8988T (cell line): ENCODE measurements at places on chromosomes 5 and 9.

GRCh38 chr9:22037954-22038690 is 29.0 kb upstream of the CDKN2B start:
- no peak for DNase-seq

DNA sequence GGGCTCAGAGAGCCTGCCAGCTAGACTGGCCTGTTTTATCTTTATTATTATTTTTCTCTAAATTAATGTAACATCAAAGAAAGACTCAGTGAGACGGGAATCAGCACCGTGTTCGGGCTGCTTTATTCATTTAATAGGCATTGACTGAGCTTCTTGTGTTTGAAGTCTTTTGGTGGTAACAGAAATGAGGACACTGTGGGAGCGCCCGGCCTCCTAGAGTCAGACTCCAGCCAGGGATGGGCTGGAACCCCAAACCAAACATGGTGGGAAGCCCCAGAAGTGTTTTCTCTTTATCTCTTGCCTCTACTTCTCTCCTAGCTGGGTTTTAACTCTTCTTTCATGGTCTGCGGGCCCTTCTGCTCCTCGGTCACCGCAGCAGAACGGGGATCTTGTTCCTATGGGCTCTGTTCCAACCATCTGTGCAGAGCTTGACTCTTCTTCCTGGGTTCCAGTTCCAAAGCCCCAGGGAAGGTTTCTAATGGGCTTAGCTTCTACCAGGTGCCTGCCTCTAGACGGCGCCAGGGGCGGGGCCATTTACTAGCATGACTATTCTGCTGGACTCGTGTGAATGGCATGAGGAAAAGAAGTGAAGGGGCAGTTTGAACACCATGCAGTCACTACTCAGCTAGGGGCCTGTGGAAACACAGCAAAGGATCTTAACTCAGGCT is 123.8 kb downstream of the FGF18 start:
- DNase-seq: no peak

GRCh38 chr5:166788050-166788449 is 1503.4 kb upstream of the WWC1 start:
- DNase-seq: no peak

GRCh38 chr5:17801595-17801994 is 167.3 kb downstream of the TAF11L14 start:
- DNase-seq: no peak

DNA sequence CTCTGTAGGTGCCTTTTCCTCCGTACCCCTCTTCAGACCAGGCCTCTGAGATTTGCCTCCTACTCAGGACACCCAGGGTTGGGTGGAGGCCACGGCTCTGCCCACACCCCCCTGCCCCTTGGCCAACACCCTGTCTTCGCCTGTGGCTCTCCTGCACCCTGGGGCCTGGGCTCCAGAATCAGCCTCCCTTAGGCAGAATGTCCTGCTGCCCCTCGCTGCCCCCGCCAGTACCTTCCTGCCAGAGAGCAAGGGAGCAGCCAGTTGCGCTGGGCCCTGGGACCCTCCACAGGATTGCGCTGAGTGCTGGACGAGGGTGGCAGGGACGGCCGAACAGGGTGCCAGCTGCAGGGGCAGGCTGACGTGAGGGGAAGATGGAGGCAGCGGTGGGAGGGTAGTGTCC is 53.5 kb downstream of the COL5A1 start:
- no peak for DNase-seq

- DNase-seq: no peak
These were observed 277.2 kb upstream of the NR4A3 start for GRCh38 chr9:99544526-99544925.

- DNase-seq: no peak
These were observed 123.1 kb upstream of the ZNF608 start for GRCh38 chr5:124869426-124870033.

DNA sequence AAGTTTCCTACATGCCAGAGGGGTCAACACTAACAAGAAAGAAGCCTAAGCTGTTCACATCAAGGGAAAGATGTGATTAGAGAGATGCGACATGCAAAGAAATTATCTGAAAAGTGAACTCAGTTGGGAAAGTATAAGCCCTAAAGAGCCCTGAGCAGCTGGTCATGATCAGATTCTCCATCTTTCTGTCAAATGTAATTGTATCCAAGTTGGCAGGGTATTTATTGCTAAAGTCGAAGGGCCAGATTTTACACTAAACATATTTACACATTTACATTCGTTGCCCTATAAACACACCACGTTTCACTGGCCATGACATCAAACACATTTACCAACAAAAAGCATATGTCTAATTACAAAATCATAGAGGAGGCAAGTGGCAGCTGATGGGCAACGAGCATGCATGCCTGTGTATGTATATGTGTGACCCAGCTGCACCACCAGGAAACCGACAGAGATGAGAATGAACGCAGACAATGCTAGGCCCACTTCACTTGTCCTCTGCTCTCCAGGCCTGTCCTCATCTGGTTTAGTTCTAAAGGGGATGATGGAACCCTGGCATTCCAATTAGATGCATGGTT is 6.3 kb downstream of the FOXD1 start:
- DNase-seq: no peak

GRCh38 chr5:125390326-125390725 is 643.9 kb upstream of the ZNF608 start:
- no peak for DNase-seq

- DNase-seq: no peak
These were observed 259.9 kb downstream of the GADD45G start for GRCh38 chr9:89864731-89865130.

DNA sequence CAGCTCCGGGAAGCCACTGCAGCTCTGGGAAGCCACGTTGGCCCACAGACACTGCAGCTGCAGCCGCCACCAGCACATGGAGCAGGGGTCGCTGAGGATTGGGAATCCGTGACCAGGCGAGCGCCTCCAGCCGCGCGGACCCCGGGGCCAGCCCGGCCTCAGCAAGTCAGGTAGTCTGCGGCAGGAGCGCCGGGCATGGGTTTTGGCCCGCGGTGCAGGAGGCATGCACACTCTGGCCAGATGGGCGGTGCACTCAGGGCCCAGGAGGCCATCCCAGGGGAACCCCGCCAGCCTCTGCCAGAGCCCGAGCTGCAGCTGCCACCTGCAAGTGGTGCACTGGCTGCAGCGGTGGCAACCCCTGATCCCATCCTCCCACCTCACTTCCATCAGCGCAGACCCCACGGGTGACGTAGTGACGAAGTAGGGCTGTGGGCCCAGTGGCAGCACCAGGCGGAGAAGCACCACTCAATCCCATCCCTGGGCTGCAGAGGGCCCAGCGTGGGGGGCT is 368.3 kb upstream of the SPATA31A5 start:
- DNase-seq: no peak

GRCh38 chr9:115213818-115214334 is 95.9 kb upstream of the TNC start:
- DNase-seq: no peak

GRCh38 chr9:13131416-13131815 is 148.1 kb downstream of the MPDZ start:
- no peak for DNase-seq

GRCh38 chr5:55421074-55421529 is 113.3 kb downstream of the MTREX start:
- no peak for DNase-seq

DNA sequence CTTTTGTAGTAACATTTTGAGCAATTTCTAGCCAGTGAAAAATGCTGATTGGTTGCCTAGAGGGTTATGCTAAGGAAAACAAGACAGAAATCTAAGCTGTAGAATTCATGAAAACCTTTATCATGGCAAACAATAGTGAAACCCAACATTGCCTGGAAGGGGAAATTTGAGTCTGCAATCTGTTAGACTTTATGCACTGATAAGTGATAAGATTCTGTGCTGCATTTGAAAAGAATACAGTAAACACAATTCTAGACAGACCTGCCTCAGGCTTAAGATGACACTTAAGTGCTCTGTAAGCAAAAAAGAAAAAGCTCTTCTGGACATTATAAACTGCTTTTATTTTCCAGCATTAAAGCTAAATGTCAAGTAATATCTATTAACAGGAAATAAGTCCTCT is 519.3 kb downstream of the ISL1 start:
- no peak for DNase-seq

GRCh38 chr5:164435576-164435975 is 930.2 kb downstream of the MAT2B start:
- DNase-seq: no peak

DNA sequence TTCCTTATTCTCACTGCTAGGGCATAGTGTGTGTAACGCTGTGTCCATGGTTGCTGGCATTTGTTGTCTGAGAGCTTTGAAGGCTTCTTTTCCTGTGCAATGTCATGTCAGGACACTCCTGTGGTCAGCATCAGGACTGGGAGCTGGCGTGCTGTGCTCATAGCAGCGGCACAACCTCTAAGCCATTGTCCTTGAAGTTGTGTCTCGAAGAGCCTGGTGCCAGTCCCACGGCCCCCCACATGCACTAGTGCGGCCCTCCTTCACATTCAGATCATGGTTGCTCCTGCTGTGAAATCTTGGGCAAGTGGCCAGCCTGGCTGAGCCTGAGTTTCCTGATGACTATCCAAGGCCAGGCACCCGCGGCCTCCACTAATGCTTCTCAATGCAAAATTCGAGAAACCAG is 32.4 kb downstream of the PDZD2 start:
- no peak for DNase-seq

GRCh38 chr5:170611449-170612090 is 107.8 kb downstream of the KCNIP1 start:
- DNase-seq: no peak

- DNase-seq: no peak
These were observed 198.1 kb downstream of the ROR2 start for GRCh38 chr9:91751922-91752321.

GRCh38 chr5:169944115-169944514 is 36.2 kb downstream of the INSYN2B start:
- no peak for DNase-seq

- DNase-seq: no peak
These were observed 5.7 kb upstream of the BRD3 start for GRCh38 chr9:134073500-134073899.

DNA sequence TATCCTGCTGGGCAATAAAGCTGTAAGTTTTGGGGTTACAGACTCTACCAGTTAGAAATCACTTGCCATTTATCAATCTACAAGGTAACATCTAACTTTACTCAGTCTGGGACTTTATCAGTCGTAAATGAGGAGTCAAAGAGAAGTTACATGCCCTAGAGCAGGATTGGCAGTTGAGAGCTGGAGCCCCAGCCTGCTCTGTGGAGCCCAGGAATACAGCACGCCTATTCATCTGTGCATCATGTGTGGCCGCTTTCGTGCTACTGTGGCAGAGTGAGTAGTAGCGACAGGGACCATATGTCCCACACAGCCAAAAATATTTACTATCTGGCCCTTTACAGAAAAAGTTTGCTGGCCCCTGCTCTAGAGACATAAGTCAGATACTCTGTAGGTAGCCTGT is 152.5 kb upstream of the NTRK2 start:
- DNase-seq: no peak

DNA sequence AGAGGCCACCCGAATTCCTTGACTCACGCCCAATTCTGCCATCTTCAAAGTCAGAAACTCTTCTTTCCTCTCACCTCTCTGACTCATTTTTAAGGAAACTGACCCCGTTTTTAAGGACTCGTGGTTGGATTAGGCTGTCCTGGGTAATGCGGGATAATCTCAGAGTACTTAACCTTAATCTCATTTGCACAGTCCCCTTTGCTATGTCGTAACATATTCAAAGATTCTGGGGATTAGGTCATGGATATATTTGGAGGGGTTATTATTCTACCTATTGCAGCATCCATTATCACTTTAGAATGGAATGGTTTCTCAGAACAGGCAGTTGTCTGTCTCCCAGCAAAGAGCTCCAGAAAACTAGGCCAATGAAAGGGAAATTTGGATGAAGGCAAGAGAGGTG is 80.8 kb upstream of the IL12B start:
- DNase-seq: no peak

GRCh38 chr9:68555437-68556150 is 14.9 kb upstream of the TMEM252 start:
- DNase-seq: no peak

DNA sequence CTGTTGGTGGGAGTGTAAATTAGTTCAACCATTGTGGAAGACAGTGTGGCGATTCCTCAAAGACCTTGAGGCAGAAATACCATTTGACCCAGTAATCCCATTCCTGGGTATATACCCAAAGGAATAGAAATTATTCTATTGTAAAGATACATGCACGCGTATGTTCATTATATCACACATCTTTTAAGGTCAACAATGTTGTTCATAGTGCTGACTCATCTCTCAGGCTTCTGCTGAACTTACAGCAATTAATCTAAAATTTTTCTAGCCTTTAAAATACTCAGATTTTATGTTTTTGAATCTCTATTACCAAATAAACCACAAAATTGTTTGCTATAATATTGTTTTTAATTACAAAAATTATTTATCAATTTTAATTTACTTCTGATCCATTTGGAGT is 38.8 kb upstream of the ZNF618 start:
- DNase-seq: no peak

GRCh38 chr9:137638680-137639079 is 19.9 kb downstream of the EHMT1 start:
- no peak for DNase-seq

DNA sequence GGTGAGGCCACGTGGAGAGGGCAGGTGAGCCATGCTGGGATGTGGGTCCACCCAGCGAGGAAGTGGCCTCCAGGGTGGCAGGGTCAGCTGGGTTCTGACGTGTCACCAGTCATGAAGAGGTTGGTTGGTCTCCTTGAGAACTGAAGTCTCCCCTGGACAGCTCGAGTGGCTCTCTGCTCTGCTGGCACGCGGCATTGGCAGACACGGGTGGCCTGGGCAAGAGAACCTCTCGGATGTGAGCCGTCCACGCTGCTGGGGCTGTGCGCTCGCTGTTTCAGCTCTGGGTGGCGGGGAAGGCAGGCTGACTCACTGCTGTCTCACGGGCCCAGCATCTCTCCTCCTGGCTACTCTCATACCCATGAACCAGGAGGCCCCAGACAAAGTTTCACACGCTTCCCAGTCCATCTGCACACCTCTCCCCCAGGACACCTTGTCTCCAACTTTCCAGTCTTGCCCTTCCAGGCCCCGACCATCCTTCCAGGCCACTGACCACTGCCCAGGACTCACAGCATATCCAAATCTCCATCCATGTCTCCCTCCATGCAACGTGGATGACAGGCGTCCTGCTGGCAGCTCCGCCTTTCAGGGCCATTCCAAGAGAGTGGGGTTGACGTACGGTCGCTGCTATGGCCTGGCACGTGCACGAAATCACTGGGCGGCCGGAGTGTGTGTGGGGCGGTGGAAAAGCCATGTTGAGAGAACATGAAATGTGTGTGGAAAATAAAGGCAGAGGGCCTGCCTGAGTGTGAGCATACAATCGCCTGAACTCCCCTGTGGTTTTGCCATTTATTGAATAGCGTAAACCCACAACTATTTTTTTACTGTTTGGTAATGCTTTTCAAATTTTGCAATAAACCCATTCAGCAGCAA is 145.0 kb upstream of the COL5A1 start:
- no peak for DNase-seq

GRCh38 chr9:28584542-28584941 is 1011.3 kb upstream of the C9orf72 start:
- no peak for DNase-seq

DNA sequence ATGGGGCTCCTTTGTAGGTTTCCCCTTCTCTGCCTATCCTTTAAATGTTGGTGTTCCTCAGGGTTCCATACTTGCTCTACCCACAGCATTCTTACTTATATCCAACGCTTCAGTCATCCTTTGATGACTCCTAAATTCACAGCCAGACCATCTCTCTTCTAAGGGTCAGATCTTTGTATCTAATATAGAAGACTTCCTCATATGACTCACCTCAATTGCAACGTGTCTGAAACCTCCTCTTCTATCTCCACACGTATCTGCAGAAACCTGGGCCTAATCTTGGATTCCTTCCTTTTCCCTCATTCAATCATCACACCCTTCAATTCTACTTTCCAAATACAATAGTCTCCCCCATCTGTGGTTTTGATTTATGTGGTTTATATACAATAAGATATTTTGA is 68.3 kb downstream of the HMGCR start:
- no peak for DNase-seq
